GM04503 (cell line): ENCODE measurements at places on chromosomes 2 and 18.

GRCh38 chr2:215455958-215456357, 20.1 kb upstream of the FN1 start:
- DNase-seq: no peak

GRCh38 chr18:45860492-45860891, 35.0 kb downstream of the SIGLEC15 start:
- DNase-seq: no peak

GRCh38 chr2:28915939-28916338, 21.5 kb downstream of the WDR43 start:
- DNase-seq: no peak

GRCh38 chr2:236916651-236917050, 169.0 kb upstream of the COPS8 start:
- DNase-seq: no peak

DNA sequence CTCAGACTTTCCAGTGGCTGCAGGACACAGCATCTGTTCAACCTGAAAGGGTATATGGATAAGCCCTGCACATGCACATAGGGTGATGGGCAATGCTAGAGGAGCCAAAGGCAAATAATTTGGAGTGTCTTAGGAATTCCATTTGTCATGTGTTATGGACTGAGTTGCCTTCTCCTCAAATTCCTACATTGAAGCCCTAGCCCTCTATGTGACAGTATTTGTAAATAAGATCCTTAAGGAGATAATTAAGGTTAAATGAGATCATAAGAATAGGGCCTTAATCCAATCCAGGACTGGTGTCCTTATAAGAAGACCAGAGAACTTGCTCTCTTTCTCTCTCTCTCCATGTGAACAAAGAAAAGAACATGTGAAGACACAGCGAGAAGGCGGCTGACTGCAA, 42.9 kb upstream of the CREG2 start:
- peak; percentile 50 for DNase-seq

GRCh38 chr2:43155851-43156411, 70.5 kb downstream of the ZFP36L2 start:
- DNase-seq: no peak

- no peak for DNase-seq
These were observed 73.2 kb downstream of the PLA2R1 start for GRCh38 chr2:159989249-159989648.

- DNase-seq: no peak
These were observed 388.9 kb downstream of the ZEB2 start for GRCh38 chr2:144131042-144131441.

DNA sequence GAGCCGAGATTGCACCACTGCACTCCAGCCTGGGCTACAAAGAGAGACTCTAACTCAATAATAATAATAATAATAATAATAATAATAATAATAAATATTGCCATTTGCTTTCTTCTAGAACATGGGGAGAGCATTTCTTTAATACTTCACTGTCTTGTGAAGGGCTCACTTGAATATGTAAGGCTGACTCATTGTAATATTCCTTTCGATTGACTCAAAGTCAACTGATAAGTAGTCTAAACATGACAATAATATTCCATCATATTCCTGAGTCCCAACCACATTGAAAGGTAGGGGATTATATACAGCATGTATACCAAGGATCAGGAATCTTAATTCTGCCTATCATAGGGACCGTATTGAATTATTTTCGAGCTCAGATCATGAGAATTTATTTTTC, 949.2 kb downstream of the DSC3 start:
- DNase-seq: no peak

DNA sequence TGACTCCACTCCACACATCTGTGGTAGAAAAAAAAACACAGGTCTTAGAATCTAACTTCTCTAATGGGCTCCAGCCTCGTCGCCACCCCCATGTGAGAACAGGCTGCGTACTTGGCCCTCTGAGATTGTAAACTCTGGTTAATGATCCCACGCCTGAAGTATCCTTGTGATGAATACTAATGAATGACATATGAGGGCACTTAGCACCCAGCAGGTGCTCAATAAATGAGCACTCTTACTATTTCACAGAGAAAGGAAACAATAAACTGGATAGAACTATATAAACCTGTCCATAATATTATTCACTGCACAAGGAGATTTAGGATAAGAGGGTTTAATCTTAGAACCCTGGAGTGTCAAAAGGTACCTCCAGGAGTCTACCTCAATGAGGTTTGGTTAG, 310.1 kb upstream of the HNRNPA3 start:
- no peak for DNase-seq

DNA sequence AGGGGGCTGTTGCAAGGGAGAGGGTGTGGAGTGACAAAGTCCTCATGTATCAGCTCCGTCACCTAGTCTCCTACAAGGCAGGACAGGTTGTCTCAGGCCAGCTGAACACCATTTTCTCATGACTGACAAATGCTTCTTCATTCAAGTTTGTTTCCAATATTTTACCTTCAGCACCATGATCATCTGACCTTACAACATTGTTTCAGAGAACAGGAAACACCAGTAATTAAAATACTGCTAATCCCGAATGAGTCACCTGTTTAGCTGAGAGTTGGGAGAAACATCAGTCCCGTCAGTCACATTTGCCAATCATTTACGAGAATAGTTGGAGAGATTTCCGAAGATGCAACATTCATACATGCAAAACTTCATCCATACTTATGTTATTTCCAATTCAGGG, 25.7 kb upstream of the SP5 start:
- no peak for DNase-seq
